ENCODE measurements at places on chromosomes 6 and 20. TPM values are rescaled to one million over a fixed set of nuclear protein-coding genes. Genes with fewer than 3 reads are reported as not detected.

The TGM3 gene
- 0.07 TPM for total RNA-seq

The VWA7 gene
- 1.2 TPM for total RNA-seq

The COL9A3 gene
- 123 TPM for total RNA-seq

The C20orf202 gene
- 0.22 TPM for total RNA-seq

The SLC44A4 gene
- 3.5 TPM for total RNA-seq

The GSTA2 gene
- 0.14 TPM for total RNA-seq

The ELOVL4 gene
- total RNA-seq, result 9.0 TPM

The RIOK1 gene
- total RNA-seq, result 25.6 TPM

The PROKR2 gene
- total RNA-seq, result 2.0 TPM

The CDH22 gene
- total RNA-seq, result 0.16 TPM

DNA sequence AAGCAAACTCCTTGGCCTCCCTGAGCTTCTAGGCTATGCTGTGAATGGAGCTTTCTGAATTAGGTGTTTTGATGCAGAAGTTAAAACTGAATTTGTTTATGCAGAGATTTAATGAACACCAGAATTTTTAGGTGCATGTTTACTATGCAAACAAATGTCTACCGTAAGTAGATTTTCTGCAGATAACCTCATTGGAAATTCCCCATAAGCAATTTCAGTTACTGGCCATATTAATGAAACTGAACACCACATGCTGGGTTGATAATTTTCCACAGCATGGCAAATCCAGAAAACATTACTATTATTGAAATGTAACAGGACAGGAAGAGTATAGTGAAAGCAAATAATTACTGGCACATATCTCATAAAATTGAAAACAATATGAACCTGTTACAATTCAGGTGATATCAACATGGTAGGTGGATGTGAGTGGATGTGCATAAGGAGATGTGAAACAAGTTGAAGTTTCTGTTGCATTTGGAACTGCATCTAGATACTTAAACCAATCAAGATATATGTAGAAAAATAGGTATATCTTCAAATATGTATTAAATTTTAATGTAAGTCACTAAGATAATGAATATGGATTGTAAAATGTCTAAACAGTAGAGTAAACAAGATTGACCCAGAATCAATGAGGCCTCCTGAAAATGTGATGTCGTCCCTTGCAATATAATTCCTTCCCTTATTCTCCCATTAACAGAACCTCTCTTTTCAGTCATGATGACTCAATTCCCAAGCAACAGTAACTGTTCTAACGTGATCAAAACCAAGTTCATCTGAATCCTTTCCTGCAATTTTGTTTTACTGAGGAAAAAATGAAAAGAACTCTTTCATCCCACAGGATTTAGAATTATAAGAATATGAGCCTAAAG is 11.0 kb downstream of the PTCHD4 start:
- no peak for DNase-seq

DNA sequence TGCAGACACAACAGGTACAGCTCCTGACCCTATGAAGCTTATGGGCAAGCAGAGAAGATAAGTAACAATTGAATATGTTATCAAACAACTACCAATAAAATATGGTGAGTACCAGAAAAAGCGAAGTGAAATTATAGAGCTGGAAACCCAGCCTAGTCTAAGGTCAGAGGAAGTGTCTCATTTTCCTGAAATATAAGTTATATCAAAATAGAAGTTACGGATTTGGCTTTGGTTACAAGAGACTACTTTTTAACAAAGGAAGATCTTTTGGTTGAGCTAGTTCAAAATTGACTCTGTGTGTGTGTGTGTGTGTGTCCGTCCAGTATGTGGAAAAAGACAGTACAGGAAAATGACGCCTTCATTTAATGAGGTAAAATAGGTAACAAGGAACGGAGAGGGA is 8.9 kb downstream of the STX11 start:
- DNase-seq, result no peak

DNA sequence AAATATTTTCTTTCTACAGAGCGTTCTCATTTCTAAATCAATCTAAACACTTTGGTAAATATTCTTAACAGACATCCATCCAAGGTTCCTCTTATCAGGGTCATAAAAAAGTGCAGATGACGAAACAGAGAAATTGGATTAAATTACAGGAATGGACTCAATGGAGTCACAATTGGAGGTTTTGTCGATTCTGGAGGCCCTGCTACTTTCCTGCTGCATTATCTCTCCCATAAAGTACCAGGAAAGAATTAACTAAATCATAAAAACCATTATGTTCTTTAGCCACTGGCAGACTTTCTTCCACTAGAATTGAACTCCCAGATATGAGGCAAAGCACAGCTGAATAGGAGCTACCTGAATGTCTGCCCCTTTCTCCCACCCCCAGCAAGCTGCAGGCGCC is 610.6 kb downstream of the HDGFL1 start:
- no peak for DNase-seq

- DNase-seq, result no peak
Measured at GRCh38 chr6:118281291-118281690, 266.8 kb upstream of the PLN start.

DNA sequence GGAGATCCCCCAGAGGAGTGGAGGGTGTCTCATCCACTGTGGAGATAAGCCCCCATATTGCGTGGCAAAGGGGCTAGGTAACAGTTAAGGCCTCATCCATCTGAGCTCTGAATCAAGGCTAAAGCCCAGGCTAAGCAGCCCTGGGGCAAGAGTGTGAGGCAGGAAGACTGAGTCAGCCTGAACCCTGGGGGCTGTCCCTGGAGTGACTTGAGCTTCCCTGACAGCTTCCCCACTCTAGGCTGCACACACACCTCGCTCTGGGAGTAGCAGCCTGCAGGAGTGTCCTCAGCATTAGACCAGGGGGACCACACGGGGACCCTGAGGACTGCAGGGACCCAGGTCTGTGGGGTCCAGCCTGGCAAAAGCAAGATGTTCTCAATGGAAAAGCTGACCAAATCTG is 27.9 kb downstream of the UBD start:
- no peak for DNase-seq

- DNase-seq, result no peak
Measured at GRCh38 chr6:135604035-135604860, 106.7 kb upstream of the AHI1 start.

- DNase-seq, result no peak
Measured at GRCh38 chr6:133995758-133996157, 42.7 kb downstream of the TBPL1 start.

- DNase-seq, result no peak
Measured at GRCh38 chr20:48538856-48539255, 288.9 kb downstream of the PREX1 start.

DNA sequence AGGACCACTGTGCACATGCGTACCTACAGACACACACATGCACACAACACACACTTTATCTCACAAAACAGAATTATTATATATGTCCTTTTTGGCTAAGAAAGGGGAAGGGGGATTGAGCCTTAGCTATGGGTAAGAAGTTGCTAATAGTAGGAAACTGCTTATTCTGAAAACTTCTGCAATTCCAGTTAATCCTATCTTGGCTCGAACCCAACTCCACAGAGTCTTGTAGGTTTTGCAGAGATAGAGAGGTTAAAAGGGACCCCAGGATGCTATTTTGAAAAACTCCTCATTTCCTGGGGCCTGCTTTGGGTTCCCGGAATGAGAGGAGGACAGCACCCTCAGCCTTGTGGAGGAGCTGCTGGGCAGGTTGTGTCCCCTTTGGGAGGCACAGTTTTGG is 233.8 kb downstream of the CLIC5 start:
- no peak for DNase-seq

GRCh38 chr6:129124347-129124746 is 241.4 kb downstream of the LAMA2 start:
- DNase-seq, result no peak

- no peak for DNase-seq
Measured at GRCh38 chr6:145262771-145263170, 472.5 kb downstream of the EPM2A start.

GRCh38 chr6:11467364-11467763 is 70.2 kb upstream of the TMEM170B start:
- DNase-seq, result no peak

DNA sequence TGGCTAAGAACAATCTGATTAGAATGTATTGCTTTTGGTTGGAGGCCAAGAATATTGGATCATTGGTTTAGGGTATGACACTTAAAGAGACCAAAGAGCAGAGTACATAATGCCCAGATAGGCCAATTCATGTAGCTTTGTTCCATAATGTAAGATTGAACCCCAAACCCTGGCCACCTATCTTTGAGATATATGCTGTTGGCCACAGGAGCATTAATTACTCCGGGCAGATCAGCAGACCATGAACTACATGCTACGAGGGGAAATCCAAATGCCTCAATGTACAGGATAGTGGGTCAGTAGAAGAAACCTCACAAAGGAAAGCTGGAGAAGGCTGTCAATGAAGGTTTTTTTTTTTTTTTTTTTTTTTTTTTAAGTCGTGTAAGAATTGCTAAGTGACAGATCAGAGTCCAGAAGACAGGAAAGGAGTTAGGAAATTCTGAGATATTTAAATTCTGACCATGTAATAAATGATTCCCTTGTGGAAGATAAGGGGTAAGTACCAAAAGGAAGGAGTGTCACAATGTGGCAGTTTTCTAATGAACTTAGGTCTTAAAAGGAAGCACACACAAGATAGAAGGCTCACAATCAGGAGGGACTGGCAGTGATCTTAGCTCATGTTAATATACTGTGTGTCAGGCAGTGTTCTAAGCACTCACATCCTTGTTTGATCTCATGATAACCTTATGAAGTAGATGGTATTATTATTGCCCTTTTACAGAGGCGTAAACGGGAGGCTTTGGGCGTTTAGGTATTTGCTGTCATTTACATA is 61.4 kb downstream of the CARMIL1 start:
- DNase-seq, result no peak
